Activated naive CD8-positive, alpha-beta T cell treated with anti-CD3 and anti-CD28 coated beads, Interleukin-2, amount 10 ng/mL, durations not matched to agents 7 days and 5 days (primary cell): ENCODE measurements at places on chromosomes 7 and 10.

- no peak for DNase-seq
Measured at GRCh38 chr10:126872768-126873167, 32.5 kb upstream of the DOCK1 start.

DNA sequence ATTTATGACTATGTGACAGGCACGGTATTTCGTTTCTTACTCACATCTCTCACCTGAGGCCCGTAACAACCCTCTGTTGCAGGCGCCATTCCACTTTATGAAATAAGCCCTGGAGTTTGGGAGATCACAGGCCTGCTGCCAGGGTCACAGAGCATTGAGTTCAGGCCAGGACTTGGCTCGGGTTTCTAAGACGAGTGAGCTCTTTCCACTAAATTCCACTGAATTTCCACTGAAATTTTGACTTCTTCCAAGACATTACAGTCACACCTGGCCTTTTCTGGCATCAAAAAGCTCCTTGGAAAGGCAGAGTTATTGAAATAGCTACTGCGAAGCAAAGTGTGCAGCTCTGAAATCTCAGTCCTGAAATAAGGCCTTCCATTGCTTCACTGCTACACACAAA lies 282.8 kb upstream of the MGMT start:
- no peak for DNase-seq

- DNase-seq = no peak
Measured at GRCh38 chr7:118573085-118573484, 348.6 kb downstream of the ANKRD7 start.

- no peak for DNase-seq
Measured at GRCh38 chr10:32940321-32941301, 17.4 kb downstream of the ITGB1 start.

GRCh38 chr7:57423768-57424167 lies 26.2 kb upstream of the ZNF716 start:
- no peak for DNase-seq

- DNase-seq = no peak
Measured at GRCh38 chr7:100875356-100875751, 451 bp downstream of the SRRT start.

DNA sequence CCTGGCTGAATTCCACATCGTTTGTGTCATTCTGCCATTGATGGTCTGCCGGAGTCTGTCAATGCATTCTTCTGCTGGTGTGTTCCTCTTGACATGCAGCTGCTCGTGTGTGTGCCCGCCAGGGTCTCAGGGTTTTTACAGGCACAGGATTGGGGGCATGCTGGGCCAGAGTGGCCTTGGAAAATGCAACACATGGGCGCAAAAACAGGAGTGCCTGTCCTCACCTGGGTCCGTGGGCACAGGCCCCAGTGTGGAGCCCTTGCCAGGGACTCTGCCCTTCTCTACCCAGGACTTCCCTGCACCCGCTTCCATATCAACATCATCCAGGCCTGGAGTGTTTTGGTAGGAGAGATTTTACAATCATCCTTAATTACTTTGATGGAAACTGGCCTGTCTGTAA lies 340.7 kb downstream of the KIF20B start:
- no peak for DNase-seq

DNA sequence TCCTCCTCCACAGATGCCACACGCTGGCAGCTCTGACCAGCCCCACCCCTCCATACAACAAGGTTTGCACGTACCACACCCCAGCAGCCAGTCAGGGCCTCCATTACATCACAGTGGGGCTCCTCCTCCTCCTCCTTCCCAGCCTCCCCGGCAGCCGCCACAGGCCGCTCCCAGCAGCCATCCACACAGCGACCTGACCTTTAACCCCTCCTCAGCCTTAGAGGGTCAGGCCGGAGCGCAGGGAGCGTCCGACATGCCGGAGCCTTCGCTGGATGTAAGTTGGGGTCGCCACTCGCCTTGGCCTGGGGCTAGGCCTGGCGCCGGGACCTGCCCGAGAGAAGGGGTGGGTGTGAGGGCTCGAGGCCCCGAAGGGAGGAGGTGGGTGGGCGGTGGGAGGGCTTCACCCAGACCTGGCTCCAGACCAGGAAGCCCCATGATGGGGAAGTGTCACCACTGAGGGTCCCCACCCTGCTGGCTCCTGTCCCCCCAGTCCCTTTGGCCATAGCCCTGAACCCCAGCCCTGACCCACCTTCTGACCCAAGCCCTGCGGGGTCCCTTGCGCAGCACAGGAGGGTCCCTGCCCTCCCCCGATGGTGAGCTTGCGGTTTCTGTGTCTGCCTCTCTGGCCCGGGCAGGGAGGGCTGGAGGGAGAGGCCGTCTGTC lies 36.2 kb upstream of the PPIF start:
- DNase-seq = no peak

DNA sequence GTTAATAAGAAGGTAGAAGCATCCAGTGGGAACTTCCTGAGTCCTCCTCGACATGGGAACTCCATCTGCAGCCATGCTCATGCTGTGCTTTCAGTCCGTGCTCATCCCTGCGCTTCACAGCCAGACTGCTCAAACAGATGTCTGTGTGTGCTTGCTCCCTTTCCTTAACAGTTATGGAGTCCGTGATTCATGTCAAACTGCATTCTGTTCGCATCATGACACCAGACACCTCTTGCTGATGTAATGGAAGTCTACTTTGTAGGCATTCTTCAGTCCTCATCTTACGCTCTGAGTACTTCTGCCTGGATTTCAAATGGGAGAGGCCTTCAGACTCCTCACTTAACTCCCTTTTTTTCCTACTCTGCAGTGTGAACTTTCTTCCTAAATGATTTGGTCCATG lies 304.9 kb downstream of the SUGCT start:
- no peak for DNase-seq

GRCh38 chr7:24587853-24588252 lies 14.6 kb downstream of the PALS2 start:
- peak; percentile 36 for DNase-seq

GRCh38 chr7:85213500-85213899 lies 26.6 kb upstream of the SEMA3D start:
- DNase-seq = no peak

DNA sequence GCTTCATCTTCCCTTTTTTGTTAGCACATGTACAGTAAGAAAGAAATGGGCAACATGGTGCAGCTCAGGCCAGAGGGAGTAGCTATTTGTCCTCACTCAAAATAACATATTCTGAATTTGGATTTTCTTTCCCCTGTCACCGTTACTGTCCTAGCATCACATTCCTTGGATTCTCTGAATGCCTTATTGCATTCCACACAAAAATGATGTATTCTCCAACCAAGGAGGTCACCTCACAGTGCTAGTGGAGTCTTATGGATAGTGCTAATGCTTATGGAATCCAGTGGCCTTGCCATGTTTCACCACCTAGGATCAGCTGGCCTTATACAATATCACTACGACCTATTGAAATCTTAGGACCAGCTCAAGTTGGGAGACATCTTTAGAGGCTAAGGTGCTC lies 7.2 kb downstream of the PRSS58 start:
- DNase-seq = no peak
